ENCODE measurements at places on chromosomes 12 and 14.

DNA sequence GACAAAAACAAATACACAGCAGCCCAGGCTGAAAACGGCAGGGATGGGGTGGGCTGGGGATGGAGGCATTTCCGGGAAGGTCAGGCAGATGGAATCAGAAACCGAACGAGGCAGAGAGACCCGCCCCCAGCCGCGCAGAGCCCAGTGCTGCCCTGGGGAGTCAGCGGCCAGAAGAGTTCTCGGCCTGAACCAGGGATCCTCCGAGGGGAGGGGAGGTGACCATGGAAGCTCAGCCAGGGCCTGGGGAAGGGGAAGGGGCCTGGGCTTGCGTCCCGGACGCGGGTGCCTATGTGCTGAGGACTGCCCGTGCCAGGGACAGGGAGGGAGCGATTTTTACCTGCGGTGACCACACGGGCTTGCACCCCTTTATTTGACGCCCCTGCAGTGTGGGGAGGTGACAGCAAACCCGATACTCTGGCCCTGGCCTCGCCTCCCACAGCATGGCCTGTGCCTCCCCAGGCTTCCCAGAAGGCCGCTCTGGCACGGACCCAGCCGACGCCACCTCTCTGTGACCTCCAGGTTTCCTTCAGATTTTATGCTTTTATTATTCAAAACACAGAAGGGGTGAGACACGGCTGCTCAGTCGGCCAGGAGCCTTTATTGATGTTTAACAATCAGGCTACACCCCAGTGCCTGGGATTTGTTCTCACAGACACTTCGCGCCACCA is 7.7 kb downstream of the LRCOL1 start:
- DNase-seq: no peak

GRCh38 chr14:99264691-99265450 is 7.1 kb downstream of the BCL11B start:
- no peak for DNase-seq

DNA sequence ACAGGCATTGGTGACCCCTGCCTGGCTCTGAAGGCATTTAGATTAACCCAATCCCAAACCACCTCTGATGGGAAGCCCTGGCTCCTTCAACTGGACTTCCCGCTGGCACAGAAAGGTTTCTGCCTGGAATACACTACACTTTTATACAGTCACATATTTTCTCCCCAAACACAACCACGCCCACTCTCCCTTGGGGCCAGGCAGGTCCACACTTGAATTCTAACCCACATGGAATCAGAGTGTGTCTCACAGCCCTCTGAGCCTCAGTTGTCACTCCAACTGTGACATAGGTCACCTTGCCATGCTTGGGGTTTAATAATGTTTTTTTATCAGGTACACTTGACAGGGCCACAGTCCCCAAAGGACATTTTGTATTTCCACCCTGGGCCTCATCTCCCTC is 368.6 kb downstream of the BCL11B start:
- no peak for DNase-seq

DNA sequence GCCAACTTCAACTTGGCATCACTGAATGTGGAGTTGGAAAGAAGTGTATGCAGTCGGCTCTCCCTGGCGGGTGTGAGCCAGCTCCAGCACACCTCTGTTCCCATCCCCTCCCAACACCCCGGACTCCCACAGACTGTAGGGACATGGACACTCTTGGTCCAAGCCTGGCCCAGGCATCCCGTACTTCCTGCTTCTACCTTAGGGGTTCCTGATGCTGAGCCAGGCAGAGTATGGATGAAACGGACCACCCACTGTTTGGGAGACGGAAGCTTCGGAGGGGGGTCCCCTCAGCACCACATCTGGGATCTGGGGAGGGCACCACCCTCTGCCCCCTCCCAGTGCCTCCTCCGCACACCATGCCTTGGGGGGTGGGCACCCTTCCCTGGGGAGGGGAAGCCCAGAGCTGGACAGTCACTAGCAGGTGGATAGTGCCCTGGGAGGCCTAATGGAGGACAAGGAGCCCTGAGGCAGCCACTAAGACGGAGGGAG is 62.0 kb downstream of the LGMN start:
- no peak for DNase-seq

DNA sequence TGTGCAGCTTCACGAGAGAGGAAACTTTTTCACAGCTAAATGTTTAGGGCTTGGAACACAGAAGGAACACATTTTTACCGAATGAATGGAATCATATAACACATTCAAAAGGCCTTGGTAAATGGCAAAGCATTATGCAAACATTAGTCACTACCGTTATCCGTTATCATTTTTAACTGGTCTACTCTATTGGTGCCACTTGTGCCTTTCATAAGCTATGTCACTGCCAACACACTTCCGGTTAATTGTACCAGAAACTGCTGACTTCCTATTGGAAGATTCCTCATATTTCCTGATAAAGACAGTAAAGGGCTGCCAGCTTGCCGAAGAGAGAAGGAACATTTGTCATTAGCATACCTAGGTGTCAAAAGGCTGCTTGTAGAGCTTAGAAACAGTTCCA is 169.2 kb downstream of the APAF1 start:
- DNase-seq: no peak

DNA sequence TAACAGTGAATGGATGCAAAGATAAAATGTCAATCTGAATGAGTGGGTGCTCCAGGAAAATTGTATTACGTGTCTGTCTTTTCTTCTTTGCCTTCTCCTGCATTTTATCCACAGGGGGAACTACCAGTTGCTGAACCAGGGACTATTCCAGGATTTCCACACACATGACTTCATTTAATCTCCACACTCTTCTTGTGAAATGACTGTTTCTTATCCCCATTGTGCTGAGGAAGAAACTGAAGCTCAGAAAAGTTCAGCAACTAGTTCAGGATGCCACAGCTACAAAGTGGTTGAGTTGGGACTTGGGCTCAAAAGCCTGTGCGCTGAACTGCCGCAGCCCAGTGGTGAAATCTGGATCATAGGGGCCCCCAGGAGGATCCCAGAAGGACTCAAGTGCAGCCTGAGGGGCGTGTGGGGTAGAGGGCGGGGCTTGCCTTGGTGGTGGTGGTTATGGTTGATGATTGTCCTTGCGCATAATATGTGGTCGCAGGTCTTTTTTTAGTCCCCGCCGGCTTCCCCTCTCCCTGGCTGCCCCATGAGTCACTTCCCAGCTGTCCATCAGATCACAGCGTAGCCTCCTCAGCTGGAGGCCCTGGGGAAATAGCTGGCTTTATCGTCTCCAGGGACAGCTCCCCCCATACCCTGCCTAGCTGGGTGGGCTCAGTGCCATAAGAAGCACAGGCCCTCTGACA is 235.2 kb upstream of the CRY1 start:
- DNase-seq: no peak

- DNase-seq: peak; percentile 53
Observed at GRCh38 chr12:132218915-132219314, 74.7 kb downstream of the NOC4L start.

DNA sequence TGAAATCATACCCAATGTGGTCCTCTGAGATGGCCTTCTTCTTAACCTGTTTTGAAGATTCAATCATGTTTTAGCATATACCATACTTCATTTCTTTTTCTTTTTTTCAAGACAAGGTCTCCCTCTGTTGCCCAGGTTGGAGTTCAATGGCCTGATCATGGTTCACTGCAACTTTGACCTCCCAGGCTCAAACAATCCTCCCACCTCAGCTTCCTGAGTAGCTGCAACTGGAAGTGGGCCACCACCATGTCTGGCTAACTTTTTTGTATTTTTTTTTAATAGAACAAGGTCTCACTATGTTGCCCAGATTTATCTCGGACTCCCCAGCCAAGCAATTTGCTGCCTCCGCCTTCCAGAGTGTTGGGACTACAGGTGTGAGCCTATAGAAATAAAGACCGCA is 30.4 kb downstream of the SOAT2 start:
- no peak for DNase-seq

DNA sequence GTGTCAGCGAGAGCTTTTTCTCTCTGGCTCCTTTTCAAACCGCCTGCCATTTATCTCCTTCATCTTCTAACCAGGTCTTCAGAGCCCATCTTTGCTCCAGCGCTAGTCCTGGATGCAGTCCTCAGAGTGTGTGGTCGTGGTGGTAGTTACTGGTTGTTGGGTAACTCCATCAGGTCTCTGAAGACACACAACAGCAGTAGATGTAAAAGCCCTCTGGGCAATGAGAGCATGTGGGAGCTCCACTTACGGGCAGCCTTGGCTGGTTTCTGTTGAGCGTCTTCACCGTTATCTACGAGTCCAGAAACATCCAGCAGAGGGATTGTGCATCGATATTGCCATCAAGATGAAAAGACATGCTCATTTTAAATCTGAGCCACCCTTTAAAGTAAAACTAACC is 61.2 kb downstream of the FBXL14 start:
- no peak for DNase-seq

DNA sequence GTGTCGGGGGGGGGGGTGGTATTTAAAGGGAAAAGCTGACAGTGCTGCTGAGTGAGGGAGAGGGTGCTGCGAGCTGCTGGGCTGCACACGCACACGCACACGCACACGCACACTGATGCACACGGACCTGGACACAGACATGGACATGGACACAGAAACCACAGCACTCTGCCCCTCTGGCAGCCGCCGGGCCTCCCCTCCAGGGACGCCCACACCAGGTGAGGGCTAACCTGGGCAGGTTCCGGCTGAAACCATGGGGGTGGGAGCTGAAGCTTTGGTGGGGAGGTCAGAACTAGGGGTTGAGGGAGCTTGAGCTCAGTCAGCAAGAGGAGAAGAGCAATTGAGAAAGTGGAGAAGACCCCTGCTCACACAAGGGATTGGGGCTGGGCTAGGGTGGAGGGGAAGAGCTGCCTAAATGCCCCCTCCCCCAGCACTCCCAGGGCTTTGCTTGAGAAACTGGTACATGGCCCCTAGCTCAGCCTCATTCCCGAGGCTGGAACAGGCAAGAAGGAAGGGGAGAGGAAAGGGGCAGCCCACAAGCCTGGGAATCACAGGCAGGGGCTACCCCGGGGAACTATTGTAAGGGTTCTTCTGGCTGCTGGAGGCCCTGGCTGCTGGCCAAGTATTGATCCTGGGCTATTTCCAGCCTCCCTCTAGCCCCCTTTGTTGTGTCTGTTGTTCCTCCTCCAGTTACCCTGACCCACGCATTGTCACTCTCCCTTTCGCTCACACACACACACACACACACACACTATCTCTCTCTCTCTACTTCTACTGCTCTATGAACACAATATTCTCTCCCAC is at the start of gene REM2:
TSS of gene REM2 (plus strand) at position 50 of the 804 bp plus-strand sequence. CDS start at position 116, 66 bp downstream.
- no peak for DNase-seq

- DNase-seq: no peak
Observed at GRCh38 chr14:32572867-32573150, 243.7 kb downstream of the AKAP6 start.

- no peak for DNase-seq
Observed at GRCh38 chr14:36950812-36951211, 221.6 kb downstream of the SLC25A21 start.

- no peak for DNase-seq
Observed at GRCh38 chr14:36512585-36513003, 7.4 kb downstream of the NKX2-1 start.

GRCh38 chr14:90060312-90060964 is 1.4 kb upstream of the KCNK13 start:
- DNase-seq: peak; percentile 65

GRCh38 chr12:117352206-117352605 is 9.2 kb downstream of the NOS1 start:
- no peak for DNase-seq

GRCh38 chr12:115912440-115912839 is 365.1 kb downstream of the MED13L start:
- DNase-seq: no peak

GRCh38 chr14:69012256-69012953 is 33.3 kb upstream of the ACTN1 start:
- no peak for DNase-seq

DNA sequence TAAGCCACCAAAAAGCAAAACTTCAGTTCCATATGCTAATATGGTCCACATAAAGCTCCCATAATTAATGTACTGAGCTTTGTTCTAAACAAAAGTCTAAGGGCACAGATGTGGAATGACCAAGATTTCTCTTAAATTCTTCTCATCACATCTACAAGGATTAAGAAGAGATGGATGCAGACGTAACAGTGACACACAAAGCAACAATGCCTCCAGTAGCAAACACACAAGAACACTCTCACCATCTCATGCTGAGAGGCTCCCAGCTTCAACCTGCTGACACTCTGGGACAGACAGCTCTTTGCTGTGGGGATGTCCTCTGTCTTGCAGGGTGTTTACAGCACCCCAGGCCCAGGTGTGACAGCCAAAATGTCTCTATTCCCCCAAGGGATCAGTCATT is 48.2 kb downstream of the SETD3 start:
- DNase-seq: no peak

GRCh38 chr14:104673481-104673880 is 15.9 kb upstream of the INF2 start:
- no peak for DNase-seq

DNA sequence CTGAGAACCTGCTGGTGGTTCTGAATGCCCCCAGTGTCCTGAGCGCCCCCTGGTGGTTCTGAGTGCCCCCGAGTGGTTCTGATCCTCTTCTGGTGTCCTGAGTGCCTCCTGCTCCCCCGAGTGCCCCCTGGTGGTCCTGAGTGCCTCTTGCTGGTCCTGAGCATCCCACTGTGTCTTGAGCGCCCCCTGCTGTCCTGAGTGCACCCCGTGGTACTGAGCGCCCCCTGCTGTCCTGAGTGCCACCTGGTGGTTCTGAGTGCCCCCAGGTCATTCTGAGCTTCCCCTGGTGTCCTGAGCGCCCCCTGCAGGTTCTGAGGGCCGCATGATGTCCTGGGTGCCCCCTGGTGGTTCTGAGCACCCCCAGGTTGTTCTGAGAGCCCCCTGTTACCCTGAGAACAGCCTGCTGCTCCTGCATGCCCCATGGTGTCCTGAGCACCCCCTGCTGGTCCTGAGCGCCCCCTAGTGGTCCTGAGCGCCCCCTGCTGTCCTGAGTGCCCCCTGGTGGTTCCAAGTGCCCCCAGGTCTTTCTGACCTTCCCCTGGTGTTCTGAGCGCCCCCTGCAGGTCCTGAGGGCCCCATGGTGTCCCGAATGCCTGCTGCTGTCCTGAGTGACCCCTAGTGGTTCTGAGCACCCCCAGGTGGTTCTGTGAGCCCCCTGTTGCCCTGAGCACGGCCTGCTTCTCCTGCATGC is 1165.4 kb downstream of the TMEM121 start:
- no peak for DNase-seq

DNA sequence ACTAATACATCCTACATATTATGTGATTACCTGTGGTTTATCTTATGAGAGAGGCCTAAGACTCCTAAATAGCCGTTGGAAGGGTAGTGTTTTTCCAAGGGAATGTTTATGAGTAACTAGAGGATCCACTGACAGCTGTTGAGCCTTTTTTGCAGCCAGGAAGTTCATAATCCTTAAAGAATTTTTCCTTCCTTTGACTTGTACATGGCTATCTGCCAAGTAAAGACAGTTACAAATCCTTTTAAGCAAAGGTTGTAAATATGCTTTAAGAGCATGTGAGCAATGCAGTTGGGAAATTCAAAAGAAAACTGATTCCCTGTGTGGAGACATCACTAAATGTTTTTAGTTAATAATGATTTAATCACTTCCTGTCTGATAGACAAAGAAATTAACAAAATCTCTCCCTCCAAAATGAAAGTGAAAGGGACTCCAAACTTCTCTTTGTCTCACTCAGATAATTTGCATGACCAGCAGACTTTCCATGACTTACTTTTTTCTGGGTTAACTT is 333.8 kb downstream of the PDZRN4 start:
- no peak for DNase-seq

- DNase-seq: no peak
Observed at GRCh38 chr12:49671031-49671765, 36.0 kb downstream of the FMNL3 start.

- DNase-seq: no peak
Observed at GRCh38 chr12:82383930-82384552, 25.7 kb downstream of the METTL25 start.

Data from D721Med (cell line).